ENCODE measurements at places on chromosomes 5 and 9. TPM values are rescaled to one million over a fixed set of nuclear protein-coding genes. Genes with fewer than 3 reads are reported as not detected.

- DNase-seq = no peak
Observed at GRCh38 chr5:15573590-15573989, 73.6 kb downstream of the FBXL7 start.

GRCh38 chr9:13189362-13189761 lies 90.1 kb downstream of the MPDZ start:
- DNase-seq = no peak

GRCh38 chr5:111584651-111585050 lies 72.3 kb upstream of the STARD4 start:
- peak; percentile 93 for DNase-seq

Gene PCDHGB7
- 22.4 TPM for total RNA-seq

Gene AGXT2
- total RNA-seq = not detected

DNA sequence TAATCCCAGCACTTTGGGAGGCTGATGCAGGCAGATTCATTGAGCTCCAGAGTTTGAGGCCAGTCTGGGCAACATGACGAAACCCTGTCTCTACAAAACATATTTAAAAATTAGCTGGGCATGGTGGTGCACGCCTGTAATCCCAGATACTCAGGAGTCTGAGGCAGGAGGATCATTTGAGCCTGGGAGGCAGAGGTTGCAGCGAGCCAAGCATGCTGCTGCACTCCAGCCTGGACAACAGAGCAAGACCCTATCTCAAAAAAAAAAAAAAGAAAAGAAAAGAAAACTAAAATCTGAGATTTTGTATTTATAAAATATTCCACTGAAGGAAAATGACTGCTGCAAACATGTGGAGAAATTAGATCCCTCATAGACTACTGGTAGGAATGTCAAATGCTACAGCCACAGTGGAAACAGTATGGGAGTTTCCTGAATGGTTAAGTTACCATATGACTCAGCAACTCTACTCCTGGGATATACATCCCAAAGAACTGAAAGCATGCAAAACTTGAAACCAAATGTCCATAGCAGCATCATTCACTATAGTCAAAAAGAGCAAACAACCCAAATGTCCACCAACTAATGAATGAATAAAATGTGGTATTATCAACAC lies 106.1 kb downstream of the UBAP2 start:
- DNase-seq = peak; percentile 63

Gene SLC4A9
- total RNA-seq = not detected

- no peak for DNase-seq
Observed at GRCh38 chr5:57719216-57719615, 236.6 kb upstream of the ACTBL2 start.

DNA sequence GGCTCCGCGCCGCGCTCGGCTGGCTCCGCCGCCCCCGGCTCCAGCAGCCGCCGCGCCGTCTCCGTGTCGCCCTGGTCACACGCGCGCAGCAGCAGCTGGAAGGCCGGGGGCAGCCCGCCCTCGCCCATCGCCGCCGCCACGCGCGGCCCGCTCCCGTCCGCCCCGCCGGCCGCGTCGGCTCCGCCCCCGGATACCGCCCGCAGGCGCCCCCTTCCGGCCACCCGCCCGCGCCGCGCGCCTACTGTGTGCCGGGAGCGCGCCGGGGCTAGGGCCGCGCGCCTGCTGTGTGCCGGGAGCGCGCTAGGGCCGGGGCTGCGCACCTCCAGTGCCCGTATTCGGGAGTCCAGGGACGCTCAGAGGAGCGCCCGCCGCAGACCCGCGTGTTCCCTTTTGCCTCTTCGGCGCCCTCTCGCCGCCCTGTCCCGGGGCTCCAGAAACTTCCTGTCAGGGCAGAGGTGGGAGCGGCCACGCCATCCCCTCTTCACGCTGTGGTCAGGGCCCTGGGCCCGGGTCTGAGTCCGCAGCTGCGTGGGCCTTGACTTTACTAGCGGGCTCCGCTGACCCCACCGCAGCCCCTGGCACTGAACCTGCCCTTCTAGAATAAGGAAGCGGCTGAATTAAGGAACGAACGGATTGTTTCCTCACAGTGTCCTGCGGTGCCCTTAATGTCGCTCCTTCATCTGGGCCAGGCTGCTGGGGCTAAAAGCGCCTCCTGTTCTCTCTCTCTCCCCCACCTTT lies at the start of gene ANKS6:
ANKS6 (minus strand) TSS at position 192 of the 738 bp plus-strand sequence; CDS start at position 128, 64 bp downstream.
- DNase-seq = peak; percentile 42

- DNase-seq = no peak
Observed at GRCh38 chr5:168768172-168768571, 189.0 kb upstream of the PANK3 start.

Gene GADD45G
- 3.5 TPM for total RNA-seq

- DNase-seq = no peak
Observed at GRCh38 chr9:93397661-93398373, 53.7 kb upstream of the FAM120A start.

Gene VDAC1
- 364 TPM for total RNA-seq

DNA sequence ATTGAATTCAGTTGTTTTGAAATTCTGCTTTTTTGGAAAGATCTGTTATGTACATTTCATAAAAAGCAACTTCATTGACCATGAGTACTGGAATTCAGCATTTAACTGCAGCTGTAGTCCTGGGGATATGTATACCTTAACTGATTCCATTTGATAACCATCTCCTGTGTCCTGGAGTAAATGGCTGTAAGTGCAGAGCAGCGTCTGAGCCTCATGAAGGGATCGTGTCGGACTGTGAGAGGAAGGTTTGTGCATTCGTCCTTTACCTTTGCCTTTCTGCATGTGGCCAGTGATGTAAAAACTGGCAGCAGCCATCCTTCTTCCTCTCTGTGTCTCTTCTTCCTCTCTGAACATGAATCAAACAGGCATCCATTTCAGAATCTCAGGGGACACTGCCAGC lies 287.2 kb downstream of the FANCC start:
- no peak for DNase-seq

DNA sequence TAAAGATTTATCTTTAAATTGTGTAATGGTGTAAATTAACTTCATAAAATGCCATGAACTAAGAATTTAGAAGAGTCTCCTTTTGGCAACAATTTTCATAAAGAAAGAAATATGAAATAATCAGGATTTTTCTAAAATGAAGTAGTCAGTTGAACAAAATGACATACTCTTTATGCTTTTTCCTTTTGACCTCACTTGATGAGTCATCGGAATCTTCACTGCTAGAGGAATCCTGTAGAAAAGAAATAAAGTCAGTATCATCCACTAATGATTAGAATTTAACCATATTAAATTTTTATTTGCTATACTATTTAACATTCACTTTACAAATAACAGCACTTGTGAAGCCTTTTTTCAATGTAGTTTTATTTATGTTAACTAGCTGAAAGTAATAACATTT lies 26.1 kb downstream of the CHD1 start:
- DNase-seq = peak; percentile 47

- peak; percentile 82 for DNase-seq
Observed at GRCh38 chr5:14245132-14245925, 102.2 kb downstream of the TRIO start.

Gene CDKN2B-AS1
- 2.3 TPM for total RNA-seq

Gene TRMO
- 8.5 TPM for total RNA-seq

DNA sequence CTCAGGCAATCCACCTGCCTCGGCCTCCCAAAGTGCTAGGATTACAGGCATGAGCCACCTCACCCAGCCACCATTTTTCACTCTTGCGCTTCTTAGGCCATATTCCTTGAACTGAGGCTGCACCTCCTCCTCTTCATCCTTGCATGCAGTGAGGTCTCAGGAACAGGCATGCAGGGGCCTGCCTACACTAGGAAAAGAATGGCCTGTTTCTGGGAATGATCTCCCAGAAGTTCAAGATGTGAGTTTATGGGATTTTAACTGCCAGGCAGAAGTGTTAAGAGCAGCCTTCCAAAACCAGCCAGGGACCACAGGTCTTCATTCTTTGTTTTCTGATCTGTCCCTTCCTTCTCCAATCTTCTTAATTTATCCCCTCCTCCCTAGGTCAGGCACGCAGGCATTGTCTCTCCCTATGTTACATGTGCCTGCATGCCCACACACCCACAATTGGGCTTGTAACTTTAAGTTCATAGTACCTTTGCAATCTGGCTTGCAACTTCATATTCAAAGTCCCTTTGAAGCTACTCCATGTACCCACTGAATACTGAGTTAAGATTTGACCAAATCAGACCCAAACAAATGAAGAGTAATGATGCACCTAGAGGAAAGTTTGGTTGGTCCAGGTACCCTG lies 10.5 kb upstream of the HSPA4 start:
- DNase-seq = no peak

Gene UBQLN1
- total RNA-seq = 99.3 TPM

DNA sequence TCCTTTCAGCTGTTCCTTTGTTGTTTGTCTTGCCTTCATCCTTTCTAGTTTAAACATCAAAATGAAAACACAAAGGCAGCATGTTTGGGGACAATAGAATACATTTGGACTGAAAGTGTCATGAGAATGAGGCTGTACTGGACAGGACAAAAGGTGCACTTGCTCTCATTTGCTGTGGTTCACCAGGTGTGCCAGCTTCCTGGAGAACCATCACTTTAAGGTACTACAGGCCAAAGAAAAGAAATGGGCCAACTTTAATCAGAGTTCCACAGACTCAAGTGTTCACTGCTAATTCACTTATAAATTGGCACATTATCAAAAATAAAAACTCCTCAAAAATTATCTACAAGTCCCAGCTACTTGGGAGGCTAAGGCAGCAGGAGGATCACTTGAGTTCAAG lies 53.8 kb downstream of the ABHD17B start:
- no peak for DNase-seq

Gene DBH
- not detected for total RNA-seq

GRCh38 chr5:115260248-115260647 lies 2.4 kb downstream of the PGGT1B start:
- DNase-seq = no peak

Gene MYO10
- 65.7 TPM for total RNA-seq

DNA sequence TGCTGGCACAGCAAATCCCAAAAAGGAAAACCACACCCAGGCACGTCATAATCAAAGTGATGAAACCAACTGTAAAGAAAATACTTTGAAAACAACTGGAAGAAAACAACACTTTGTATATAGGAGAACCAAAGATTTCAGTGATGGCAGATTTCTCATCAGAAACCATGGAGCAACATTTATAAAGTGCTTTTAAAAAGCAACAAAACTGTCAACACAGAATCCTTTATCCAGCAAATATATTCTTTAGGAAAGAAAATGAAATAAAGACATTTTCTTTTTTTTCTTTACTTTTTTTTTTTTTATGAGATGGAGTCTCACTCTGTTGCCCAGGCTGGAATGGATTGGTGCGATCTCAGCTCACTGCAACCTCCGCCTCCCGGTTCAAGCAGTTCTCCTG lies 5.3 kb upstream of the FAM151B start:
- DNase-seq = no peak

- DNase-seq = no peak
Observed at GRCh38 chr9:70490478-70490877, 76.0 kb upstream of the KLF9 start.

- no peak for DNase-seq
Observed at GRCh38 chr9:126397056-126397455, 70.4 kb downstream of the MVB12B start.

DNA sequence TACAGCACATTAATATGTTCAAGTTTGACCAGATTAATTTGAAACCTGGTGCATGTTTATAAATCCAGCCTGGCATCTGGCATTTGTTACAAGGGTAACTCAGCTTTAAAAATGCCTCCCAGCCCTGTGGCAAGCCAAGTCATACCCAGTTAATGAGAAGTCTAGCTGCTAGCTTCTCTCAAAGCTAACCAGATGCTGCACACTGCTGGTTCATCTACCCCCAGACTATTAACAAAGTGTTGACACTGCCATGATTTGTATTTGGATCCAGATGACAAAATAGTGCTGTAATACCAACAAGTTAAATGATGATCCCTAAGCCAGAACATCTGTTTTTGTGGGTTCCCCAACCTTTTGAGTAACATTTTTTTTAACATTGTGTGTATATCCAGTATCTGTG lies 573.7 kb upstream of the DAB2 start:
- no peak for DNase-seq
